ENCODE measurements at places on chromosomes 4 and X. TPM values are rescaled to one million over a fixed set of nuclear protein-coding genes. Genes with fewer than 3 reads are reported as not detected.

DNA sequence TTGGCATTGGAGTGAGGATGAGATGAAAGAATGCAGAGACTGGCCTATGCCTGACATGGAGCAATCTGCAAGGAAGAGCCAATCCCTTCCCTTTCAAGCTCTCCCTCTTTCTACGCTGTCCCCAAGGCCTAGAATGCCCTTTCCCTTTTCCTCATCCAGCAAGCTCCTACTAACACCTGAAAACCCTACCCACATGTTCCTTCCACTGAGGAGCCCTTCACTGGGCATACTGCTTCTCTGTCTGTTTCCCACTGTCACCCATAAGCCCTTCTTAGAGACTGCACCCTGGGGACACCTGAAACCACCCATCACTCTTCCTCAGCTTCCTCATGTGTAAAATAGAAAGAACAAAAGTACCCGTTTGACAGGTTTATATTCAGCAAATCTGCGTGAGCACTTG lies 249.6 kb upstream of the PSAPL1 start:
- no peak for DNase-seq

GRCh38 chr4:19473569-19473968 lies 778.1 kb upstream of the SLIT2 start:
- peak; percentile 19 for DNase-seq

- no peak for DNase-seq
These were observed 190.2 kb downstream of the SMIM20 start for GRCh38 chr4:26104056-26104685.

DNA sequence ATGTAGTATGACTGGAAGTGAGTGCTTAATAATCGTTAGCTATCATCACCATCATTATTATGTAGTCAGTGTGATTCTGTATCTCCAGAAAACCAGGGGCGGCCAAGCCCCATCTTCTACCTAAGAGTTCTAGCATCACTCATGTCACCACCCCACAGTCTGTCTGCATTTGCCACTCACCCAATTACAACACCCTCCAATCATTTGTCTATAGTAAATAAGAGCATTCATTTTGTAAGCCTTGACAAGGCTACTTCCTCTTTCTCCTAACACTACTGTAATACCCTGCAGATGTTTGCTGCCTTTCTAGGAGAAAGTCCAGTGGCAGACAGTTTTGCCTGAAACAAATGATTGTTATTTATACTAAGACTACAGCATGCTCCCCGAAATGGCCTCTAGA lies 15.8 kb upstream of the IL21 start:
- DNase-seq, result no peak

GRCh38 chr4:41572516-41572915 lies 34.6 kb downstream of the LIMCH1 start:
- DNase-seq, result peak; percentile 2

DNA sequence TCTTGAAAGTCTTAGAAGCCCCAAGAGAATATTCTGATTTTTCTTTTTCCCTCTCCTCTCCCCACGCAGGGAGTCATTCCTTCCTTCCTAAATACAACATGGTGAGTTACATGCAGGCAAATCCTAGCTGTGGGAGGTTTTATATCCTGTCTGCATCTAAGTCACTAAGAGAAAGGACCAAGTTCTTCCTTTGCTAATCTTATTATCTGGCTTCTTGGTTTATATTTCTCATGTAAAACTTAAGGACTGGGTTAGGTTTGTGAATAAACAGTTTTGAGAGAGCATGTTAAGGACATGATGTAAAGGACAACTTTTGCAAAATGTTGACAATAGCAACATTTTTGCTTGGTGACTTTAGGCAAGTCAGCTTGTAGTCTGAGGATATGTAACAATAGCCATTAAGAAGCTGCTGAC lies 5.1 kb upstream of the CXCL9 start:
- peak; percentile 60 for DNase-seq

- DNase-seq, result peak; percentile 6
These were observed 636.5 kb upstream of the FRG1 start for GRCh38 chr4:189304167-189304566.

CTAG2 gene
- not detected for total RNA-seq

DNA sequence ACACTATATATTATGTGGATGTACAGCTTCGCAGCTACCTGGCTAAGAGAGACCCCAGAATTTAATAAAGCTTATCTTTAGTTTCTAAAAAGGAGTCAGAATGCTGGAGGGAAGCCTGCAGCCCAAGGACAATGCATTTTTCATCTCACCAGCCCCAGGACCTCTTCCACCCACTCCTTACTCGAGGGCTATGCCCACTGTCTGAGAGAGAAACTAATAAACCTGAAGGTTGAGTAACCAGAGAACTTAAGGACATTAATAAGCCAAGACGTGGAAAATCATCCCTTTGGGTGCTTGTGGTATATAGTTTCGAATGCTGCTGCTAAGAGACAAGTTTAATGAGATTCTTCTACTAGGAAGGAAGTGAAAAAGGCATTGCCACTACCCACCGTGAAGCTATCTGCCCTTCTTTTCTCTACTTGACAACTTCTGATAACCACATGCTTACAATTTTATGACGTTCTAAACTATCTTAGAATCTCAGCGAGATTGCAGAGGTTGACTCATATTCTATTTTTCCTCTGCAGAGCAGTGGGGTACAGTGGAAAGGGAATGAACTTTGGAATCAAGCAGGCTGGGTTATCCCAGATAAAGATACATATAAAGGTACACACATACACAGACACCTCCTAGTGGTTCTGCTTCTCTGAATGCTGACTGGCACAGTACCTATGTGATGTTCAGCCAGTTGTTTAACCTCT lies 3.3 kb downstream of the RELL1 start:
- peak; percentile 80 for DNase-seq

DNA sequence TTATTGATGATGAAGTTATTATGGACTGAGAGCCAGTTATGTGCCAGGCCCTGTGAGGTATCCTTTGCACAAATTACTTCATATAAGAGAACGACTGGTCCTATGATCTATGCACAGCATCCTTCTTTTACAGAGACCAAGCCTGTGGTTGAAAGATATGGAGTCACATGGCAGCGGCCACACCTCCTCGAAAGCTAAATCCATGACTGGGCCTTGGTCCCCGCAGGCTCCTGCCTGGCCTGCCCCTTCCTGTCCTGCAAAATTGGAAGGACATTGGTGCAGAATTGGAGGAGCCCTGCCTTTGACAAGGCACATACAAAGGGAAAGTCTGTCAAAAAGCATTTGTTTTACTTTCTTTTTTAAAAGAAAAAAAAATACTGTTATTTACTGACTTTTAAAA lies 18.3 kb downstream of the SORBS2 start:
- DNase-seq, result no peak

DNA sequence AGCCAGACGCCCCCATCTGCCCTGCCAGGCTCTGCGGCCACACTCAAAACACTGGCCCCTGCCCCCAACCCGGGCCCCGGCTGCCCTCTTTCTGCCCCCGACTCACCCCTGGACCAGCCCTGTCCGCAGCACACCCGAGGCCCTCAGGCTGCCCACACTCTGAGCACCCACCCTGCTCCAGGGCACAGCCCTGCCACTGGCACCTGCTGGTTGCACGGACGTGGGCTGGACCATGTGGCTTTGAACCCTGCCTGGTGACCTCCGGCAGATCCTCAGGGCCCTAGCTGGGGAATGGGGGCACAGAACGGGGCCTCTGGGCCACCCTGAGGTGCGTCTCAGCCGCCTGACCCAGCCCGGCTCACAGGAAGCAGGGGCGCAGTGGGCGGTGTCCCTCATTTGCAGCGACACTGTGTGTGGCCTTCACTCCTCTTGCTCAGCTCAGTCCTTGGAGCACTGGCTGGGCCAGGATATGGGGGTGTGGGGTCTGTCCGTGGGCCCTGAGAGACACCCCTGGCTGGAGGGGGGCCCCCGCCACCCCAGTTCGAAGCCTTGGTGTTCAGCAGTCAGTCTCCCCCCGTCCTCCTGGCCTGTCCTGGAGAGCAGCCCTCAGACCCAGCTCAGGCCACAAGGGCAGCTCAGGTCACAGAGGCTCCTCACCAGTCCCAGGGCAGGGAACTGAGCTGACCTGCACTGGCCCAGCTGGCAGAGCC lies 73.2 kb downstream of the FAM53A start:
- no peak for DNase-seq

STOX2 gene
- total RNA-seq, result 0.97 TPM

DNA sequence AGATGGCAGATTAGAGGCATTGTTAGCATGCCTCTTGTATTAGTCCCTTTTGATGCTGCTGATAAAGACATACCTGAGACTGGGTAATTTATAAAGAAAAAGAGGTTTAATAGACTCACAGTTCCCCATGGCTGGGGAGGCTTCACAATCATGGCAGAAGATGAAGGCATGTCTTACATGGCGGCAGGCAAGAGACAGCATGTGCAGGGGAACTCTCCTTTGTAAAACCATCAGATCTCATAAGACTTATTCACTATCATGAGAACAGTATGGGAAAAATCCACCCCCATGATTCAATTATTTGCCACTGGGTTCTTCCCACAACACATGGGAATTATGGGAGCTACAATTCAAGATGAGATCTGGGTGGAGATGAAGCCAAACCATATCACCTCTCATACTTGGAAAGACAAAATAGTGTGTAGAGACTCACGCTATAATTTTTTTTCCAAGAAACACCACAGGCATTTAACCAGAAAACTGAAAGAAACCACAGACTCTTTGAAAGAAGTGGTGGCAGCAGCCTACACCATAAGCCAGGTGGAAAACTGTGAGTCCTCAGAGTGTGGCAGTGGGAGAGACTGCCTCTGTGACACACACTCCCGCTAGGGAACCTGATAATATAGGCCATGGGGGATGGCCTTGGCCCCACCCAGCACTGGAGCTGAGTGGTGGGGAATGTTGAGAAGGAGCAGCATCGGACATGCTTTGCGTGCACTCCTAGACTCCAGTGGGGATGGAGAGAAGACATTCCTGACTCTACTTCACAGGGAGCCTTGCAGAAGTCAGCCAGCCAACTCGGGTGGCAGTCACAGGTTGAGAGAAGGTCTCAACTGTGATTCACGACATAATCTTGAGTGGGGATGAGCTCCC lies 51.5 kb downstream of the SLC2A9 start:
- no peak for DNase-seq

- DNase-seq, result no peak
These were observed 55.4 kb downstream of the ZFX start for GRCh38 chrX:24204958-24205357.

DNA sequence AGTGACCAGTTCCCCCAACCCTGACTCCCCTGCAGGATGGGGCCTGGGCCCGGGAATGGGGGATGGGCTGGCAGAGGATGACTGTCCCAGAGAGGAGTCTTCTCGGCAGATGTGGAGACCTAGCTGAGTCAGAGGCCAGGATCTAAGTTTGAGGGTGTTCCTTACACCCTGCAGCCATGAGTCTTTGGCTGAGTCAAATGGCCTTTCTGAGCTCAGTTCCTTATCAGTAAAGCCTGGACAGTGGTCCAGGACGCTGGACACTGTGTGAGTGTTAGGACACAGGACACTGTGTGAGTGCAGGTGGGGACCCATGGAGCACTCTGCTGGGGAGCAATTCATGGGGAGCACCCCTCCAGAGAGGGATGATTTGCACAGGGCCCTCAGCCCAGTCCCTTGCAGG lies 5.0 kb downstream of the IL9R start:
- DNase-seq, result no peak

MTMR8 gene
- 0.43 TPM for total RNA-seq

- no peak for DNase-seq
These were observed 51.5 kb downstream of the TSPAN5 start for GRCh38 chr4:98606894-98607293.

CCKAR gene
- 0.43 TPM for total RNA-seq

GRCh38 chr4:84498935-84499623 lies at the start of gene NKX6-1:
NKX6-1 (minus strand) TSS chr4:84499292; CDS start chr4:84498228, 1,064 bp downstream.
- DNase-seq, result peak; percentile 38

DNA sequence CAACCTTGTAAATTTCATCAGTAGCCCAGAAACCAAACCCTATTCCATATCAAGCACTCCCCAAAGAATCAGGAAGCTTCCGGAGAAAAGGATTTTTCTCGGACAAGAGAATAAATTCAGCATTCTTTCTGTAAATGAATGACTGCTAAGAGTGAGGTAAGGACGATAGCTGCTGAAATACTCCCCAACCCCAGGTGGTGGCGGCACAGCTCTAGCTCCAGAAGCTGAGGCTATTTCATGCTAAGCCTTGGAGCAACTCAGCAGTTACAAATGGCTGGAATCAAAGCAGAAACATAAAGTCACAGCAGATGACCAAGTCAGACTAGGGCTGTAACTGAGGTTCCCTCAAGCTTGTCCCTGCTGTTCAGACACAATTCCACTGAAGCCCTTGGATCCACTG lies 13.9 kb upstream of the PCDH19 start:
- no peak for DNase-seq

FAM241A gene
- 1.6 TPM for total RNA-seq

DNA sequence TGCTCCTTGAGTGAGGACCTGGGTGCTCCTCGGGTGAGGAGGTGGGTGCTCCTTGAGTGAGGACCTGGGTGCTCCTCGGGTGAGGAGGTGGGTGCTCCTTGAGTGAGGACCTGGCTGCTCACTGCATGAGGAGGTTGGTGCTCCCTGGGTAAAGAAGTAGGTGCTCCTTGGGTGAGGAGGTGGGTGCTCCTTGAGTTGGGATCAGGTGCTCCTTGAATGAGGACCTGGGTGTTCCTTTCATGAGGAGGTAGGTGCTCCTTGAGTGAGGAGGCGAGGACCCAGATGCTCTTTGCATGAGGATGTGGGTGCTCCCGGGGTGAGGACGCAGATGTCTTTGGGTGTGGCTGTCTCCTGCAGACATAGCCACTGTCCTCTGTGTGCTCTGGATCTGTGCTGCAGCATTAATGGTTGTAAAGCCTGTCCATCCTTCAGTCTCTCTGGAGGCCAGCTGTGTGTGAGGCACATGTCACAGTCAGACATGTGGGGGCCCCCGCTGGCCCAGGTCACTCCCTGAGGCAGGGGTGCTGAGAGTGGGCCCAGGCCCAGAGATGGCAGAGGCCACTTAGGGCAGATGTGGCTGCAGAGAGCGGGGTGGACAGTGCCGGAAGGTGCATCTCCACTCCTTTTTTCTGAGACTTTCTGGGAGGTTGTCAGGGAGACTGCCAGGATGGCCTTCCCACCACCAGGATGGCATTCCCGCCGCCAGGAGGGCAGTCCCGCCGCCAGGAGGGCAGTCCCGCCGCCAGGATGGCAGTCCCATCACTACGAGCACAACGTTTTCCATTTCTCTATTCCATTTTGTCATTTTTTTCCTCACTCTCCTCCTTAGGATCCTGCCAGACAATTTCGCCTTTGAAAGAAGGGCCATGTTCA lies 101.8 kb downstream of the HMX1 start:
- no peak for DNase-seq

- DNase-seq, result peak; percentile 81
These were observed 6.7 kb downstream of the APOO start for GRCh38 chrX:23901060-23901459.

HUWE1 gene
- 167 TPM for total RNA-seq

AMOT gene
- 15.1 TPM for total RNA-seq

TCEAL6 gene
- total RNA-seq, result not detected

- no peak for DNase-seq
These were observed 45.5 kb upstream of the RBM47 start for GRCh38 chr4:40675166-40675565.
